ENCODE measurements at places on chromosomes 4 and X. TPM values are rescaled to one million over a fixed set of nuclear protein-coding genes. Genes with fewer than 3 reads are reported as not detected.
A peak's percentile ranks its signal among the peaks of the same experiment; 100 is the strongest.

The SSX4B gene
- total RNA-seq = 0.27 TPM

The RAI2 gene
- 23.2 TPM for total RNA-seq

The MAGEB6 gene
- not detected for total RNA-seq

The ABCE1 gene
- total RNA-seq = 74.9 TPM

The JADE3 gene
- 5.5 TPM for total RNA-seq

The PRDM8 gene
- 33.5 TPM for total RNA-seq

The RASL11B gene
- total RNA-seq = 8.8 TPM

The MRPL1 gene
- 25.6 TPM for total RNA-seq

The APELA gene
- not detected for total RNA-seq

The CLNK gene
- total RNA-seq = not detected

DNA sequence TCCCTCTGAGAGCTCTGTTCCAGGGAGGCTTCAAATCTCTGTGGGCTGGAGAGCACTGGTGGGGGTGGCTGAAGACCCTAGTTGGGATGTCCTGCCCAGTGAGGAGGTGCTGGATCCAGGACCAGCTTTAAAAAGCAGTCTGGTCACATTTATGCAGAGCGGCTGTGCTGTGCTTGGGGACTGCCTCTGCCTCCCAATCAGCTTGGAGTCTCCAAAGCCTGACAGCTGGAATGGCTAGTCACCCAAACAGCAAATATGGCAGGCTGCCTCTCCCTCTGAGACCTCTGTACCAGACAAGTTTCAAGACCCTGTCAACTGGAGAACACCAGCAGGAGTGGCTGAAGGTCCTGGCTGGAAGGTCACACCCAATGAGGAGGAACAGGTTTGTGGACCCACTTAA is 848.1 kb upstream of the DIAPH2 start:
- ATAC-seq = no peak

- ATAC-seq = no peak
Measured at GRCh38 chr4:77393996-77394395, 211.6 kb upstream of the CXCL13 start.

DNA sequence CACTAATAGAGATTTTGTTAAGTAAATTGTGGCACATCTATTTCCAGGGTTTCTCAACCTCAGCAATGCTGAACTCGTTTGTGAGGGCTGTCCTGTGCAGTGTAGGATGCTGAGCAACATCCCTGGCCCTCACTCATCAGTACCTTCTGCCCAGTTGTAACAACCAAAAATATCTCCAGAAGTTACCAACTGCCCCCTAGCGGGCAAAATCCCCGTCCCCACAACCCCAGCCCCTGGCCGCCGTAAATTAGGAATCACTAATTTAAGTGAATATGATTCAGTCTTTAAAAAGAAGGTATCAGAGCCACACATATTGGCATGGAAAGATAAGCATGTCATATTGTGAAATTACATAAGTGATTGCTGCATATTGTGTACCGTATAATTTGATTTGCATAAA is 123.4 kb downstream of the ASB9 start:
- ATAC-seq = no peak

DNA sequence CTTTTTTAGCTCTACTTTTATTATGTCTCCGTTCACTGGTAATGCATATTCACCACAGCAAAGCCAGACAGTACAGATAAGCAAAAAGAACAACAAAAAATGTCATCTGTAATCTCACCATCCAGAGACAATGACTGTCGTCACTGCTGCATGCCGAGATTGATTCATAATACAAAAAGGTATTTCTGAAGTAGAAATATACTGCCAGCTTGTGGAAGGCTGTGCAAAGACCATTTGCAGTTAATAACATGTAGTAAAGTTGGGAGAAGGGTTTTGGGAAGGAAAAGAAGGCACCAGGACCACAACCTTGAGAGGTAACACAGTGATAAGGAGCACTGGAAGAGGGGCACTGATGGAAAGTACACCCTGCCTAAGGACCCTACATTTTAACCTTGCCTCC is 223.0 kb upstream of the ZIC3 start:
- no peak for ATAC-seq

- no peak for ATAC-seq
Measured at GRCh38 chr4:15161439-15161838, 159.2 kb downstream of the CPEB2 start.

DNA sequence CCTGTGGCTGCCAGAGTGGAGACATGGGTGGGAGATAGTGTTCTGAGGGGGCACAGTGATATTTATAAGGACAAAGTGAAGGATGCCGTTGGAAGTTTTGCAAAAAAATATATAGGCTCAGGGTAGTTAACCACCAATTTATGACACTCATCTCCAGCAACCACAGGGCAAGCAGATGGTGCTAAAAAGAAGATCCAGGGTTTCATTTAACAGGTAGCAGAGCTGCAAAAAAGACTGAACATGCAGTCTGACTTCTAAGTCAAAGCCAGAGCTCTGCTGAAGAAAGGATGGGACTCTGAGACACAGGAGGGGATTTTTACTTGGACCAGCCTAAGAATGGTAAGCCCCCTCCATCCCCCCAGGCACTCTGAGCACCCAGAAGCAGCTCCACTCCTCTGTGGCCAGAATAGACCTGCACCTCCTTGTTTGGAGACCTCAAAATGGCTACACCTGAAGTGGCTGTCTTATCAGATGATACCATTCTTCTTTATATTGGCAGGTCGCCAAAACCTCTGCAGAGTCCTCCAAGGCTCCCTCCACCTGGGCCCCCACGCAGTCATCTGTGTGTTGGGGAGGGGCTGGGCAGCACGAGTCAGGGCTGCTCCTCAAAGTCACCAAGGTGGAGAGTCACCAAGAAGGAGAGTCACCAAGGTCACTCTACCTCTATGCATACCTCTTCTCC is 161.4 kb upstream of the FAM9B start:
- ATAC-seq = no peak

DNA sequence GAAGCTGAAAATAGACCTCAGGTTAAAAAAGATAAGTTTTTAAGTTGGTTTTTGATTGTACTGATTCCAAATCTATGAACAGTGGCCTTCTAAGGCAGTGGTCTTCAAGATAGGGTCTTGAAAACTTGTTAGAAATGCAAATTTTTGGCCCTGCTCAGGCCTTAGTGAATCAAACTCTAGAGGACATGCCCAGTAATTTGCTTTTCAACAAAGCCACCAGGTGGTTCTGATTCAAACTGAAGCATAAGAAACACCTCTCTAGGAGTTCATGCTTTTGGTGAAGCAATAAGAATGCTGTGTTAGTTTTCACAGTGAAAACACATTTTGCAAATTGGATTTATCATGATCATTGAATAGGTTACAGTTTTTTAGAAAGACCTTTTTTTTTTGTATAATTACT is 1849.4 kb upstream of the AGA start:
- no peak for ATAC-seq

DNA sequence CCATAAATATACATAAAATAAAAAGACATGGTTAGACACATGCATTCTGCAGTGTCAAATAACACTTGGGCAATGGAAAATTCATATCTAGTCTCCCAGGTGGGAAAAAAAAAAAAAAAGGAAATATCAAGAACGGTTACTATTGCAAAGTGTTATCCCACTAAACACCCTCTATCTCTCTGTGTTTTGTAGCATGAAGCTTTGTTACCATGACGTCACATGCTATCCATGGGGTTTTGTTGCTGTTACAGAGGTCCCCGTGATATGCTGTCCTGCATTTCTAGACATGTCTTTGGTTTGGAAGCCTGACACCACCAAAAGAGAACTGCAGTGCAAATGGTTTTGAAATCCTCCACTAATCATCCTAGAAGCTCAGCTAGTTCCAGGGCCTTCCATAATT is 50.7 kb upstream of the TLR3 start:
- no peak for ATAC-seq

DNA sequence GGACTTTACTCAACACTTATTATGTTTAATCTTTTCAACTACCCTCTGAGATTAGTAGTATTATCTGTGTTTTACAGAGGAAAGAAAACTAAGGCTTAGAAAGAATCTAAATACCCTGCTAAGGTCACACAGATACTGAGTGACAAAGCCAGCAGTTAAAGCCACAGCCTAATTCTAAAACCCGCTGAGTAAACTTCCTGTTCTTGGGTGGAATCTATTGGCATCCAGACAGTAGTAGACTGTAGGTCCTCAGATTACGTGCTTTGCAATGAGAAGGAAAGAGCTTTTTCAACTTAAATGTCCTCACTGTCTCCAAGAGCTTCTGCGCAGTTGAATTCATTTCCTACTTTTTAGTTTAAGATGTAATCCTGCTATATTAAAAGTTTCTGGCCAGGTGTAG is 126.0 kb downstream of the TENM3 start:
- ATAC-seq = no peak

DNA sequence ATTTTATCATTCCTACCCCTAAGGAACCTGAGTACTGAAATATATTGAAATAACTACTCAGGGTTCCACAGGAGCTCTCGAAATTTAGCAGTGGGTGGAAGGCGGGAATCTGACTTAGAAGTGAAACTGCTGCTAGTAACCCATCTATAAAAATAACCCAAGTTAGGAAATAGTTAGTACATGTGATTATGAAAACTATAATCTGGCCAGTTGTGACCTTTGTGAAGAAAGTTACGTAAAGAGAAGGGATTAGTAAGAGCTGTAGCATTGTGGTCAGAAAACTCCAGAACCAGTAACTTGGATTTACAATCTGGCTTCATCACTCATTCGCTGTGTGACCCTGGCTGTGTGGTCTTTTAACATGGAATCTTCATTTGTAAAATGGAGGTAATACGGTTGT is 175.5 kb downstream of the RAPGEF2 start:
- ATAC-seq = no peak

GRCh38 chr4:148065075-148065474 is 333.2 kb downstream of the ARHGAP10 start:
- no peak for ATAC-seq

- no peak for ATAC-seq
Measured at GRCh38 chrX:40871385-40872082, 136.2 kb upstream of the MED14 start.

- ATAC-seq = peak; percentile 82
Measured at GRCh38 chr4:139665690-139666529, at the start of gene MGST2. TSS of gene MGST2 (plus strand) at chr4:139665819. CDS start at chr4:139666020, 201 bp downstream.

GRCh38 chr4:13617801-13618200 is 9.7 kb downstream of the BOD1L1 start:
- no peak for ATAC-seq

GRCh38 chrX:50643525-50644137 is 170.4 kb downstream of the SHROOM4 start:
- ATAC-seq = peak; percentile 56

DNA sequence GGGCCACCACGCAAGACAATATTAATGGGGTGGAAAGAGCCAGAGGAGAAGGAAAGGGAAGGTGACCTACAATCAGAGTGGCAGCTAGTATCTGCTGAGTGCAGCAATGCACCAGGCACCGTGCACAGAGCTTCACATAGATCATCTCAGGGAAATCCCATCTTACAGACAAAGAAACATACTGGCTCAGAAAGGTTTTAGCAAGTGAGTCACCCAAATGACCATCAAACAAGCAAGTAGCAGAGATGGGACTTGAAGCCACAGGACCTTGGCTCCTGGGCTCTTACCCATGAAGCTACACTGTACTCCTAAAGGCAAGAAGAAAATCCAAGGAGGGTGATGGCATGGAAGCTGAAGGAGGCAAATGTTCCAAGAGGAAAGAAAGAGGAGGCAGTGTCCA is 6.8 kb downstream of the ANXA5 start:
- ATAC-seq = no peak

- no peak for ATAC-seq
Measured at GRCh38 chrX:118225711-118226428, 109.3 kb upstream of the KLHL13 start.

GRCh38 chr4:19349416-19349815 is 902.3 kb upstream of the SLIT2 start:
- no peak for ATAC-seq

DNA sequence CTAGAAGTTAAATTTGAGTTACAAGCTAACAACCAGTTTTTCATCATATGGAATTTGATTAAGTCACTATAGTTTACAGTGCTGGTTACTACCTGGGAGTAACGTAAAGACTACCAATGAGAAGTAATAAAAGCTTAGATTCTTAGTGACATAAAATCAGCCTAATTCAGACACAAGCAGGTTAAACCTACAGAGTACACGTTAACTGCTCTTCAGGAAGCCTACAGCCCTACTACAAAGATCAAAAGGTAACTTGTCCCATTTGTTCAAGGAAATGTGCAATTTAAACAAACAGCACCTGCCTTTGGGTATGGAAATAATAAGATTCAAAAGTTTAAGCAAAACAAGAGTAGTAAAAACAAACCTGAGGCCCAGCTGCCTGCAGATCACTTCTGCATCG is 21.5 kb downstream of the PRSS12 start:
- no peak for ATAC-seq

- no peak for ATAC-seq
Measured at GRCh38 chr4:150950657-150951288, 64.3 kb downstream of the LRBA start.

DNA sequence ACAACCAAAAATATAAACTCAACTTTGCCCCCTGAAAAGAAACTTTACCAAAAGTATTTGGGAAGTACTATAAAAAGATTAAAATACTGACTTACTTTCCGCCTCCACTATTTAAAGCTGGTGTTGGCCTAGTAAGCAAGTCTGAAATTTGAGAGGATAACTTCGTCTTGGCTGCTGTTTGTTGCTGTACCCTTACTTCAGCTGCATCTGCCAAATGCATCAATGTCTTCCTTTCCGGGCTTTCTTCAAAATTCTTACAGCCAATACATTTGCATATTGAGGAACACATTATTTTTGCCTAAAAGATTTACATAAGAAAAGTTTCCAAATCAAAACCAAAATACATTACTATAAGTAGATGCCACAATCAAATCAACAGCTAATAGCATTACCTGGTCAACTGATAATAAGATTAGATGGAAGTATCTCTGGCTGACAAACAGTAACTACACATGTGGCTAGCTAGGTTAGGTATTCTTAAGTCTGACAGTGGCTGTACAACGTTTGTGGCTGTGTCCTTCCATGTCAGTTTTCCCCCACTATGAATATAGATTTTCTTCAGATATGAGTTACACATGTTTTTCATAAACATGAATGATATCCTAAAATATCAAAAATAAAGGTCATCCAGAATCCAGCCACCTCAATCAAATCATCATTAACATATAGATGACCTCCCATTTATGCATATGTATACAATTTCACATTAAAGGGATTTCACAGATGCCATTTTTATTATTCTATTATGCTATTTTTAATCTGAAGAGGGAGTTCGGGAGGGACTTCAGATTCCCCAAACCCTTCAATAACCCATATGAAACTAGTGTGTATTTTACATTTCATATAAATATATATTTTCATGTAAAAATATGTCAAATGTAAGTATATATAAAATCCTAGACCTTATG is 30.6 kb downstream of the THAP9 start:
- no peak for ATAC-seq

- no peak for ATAC-seq
Measured at GRCh38 chrX:107576841-107577240, 51.5 kb upstream of the PRPS1 start.

DNA sequence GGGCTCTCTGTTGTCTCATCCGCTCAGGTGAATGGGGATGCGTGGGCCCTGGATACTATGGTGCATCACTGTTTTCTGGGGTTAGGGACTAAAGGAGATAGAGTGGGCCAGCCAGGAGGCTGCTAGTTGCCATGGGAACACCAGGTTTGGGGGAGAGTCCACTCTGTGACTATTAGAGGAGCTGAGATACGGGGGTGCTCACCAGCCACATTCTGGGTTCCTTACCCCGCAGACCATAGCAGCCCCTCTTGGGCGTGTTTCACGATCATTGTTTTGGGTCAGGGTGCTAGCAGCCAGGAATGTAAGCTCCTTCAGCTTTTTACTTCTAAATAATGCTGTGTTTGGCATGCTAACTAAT is 4.6 kb downstream of the EFNB1 start:
- ATAC-seq = no peak

- ATAC-seq = peak; percentile 36
Measured at GRCh38 chrX:45824471-45824870, 623.8 kb upstream of the DIPK2B start.

All from gastroesophageal sphincter (tissue), 4 donors.